ENCODE measurements at places on chromosomes 1 and 21.

DNA sequence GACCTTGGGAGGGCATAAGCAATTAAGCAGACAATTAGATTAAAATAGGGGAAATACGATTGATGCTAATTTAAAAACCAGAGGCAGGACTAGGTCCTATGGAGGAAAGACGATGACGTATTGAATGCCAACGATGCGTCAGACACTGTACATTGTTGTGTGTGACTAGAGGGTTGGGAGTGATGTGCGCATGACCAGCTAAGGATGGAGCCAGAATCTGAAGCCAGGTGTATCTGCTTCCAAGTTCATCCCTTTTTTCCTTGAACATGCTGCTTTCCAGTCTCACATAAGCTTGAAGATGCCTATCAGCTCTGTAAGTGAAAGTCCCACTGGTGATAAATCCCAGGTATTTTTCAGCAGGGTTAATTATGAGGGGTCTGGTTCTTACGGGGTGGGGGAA, 576.2 kb downstream of the MATN1 start:
- no peak for DNase-seq

DNA sequence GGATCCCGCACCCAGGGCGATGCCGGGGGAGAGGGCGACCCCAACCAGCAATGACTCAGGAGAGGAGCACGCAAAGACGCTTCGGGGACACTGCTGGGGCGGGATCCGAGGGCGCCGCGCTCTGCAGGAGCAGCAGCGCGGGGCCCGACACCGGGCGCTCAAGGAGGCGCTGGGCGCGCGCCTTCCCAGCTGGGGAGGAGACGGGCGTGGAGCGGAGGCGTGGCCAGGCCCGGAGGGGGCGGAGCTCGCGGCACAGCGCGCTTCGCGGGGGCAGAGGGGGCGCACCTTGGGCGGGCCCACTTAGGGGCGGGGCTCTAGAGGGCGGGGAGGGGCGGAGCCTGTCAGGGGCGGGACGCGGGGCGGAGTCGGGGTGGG, 369 bp downstream of the SUMO3 start:
- peak; percentile 58 for DNase-seq

DNA sequence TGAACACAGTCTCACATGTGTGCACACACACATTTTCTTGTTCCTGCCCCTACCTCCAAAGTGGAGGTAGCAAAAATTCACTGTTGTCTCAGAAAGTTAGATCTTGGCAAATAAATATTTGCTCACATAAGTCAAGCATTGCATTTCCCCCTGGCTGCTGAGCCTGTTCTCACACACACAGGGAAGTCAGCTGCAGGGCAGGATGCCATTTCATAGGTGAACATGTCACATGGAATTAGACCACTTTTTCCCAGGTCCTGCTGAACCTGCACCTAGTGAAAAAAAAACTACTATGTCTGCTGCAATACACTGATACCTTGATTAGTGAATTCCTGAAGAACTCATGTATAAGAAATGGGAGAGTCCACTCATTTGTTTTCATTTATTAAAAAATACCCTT, 5.3 kb upstream of the CD55 start:
- no peak for DNase-seq

DNA sequence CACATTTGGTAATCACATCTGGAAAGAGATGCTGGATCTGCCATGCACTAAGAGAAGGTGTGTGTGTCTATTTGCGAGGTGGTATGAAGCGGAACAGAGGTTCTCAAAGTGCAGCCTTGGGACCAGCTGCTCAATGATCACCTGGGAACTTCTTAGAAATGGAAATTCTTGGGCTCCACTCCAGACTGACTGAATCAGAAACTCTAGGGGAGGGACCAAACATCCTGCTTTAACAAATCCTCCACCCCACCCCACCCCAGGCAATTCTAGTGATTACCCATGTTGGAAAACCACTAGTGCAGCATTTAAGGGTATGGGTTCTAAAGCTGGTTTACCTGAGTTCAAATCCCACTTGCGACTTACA, 143.9 kb upstream of the JUN start:
- no peak for DNase-seq

GRCh38 chr21:34836103-34836932, 167.5 kb downstream of the CLIC6 start:
- peak; percentile 96 for DNase-seq

DNA sequence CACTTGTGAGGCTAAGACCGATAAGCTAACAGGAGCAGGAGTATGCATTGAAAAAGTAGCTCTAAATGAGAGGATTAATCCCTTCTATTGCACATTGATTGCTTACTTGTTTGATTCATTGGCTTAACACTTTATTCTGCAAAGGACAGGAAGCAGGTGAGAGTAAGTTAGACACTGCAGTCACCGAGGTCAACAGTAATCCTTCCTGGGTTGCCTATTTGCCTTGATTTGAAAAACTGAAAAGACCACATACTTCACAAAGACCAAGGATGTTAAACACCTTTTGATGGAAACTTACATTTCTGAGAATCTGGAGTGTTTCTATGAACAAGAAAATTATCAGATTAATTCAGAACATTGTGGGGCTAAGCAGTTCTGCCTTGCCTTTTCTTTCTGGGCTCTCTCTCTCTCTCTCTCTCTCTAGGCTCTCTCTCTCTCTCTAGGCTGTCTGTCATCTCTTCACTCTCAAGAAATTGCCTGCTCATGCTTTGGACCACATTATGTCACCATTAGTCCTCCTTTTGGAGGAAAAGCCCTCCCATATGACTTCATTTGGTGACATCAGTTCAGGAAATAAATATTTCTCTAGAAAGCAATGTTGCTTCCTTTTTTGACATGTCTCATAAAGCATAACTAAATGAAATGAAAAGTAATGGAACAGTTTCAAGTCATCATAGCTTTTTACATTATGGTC, 103.8 kb downstream of the TNFSF18 start:
- DNase-seq: no peak

GRCh38 chr1:41536361-41536802, 51.9 kb upstream of the EDN2 start:
- DNase-seq: no peak

DNA sequence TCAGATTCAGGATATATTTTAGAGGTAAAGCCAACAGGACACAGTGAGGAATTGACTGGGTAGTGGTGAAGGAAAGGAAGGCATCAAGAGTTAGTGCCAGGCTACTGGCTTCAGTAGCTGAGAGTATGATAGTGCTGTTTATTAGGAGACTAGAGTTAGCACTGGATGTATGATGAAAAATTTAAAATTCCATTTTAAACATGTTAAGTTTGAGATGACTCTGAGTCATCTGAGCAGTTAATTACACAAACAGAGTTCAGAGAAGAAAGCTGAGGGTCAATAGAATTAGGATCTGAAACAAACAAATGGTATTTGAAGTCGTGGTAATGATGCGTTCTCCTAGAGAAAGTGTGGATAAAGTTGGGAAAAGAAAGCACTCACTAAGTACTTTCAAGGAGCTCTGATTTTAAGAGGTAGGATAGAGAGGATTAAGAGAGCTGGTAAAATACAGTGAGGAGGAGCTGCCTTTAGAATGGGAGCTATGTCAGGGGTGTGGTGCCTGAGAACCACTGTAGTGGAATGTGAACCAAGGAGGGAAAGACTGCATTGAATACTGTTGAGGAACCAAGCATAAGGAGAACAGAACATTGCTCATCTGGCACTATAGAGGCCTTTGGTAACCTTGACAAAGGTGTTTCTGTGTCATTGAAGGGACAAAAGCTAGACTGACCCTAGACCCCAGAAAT, 21.7 kb upstream of the SHCBP1L start:
- no peak for DNase-seq

DNA sequence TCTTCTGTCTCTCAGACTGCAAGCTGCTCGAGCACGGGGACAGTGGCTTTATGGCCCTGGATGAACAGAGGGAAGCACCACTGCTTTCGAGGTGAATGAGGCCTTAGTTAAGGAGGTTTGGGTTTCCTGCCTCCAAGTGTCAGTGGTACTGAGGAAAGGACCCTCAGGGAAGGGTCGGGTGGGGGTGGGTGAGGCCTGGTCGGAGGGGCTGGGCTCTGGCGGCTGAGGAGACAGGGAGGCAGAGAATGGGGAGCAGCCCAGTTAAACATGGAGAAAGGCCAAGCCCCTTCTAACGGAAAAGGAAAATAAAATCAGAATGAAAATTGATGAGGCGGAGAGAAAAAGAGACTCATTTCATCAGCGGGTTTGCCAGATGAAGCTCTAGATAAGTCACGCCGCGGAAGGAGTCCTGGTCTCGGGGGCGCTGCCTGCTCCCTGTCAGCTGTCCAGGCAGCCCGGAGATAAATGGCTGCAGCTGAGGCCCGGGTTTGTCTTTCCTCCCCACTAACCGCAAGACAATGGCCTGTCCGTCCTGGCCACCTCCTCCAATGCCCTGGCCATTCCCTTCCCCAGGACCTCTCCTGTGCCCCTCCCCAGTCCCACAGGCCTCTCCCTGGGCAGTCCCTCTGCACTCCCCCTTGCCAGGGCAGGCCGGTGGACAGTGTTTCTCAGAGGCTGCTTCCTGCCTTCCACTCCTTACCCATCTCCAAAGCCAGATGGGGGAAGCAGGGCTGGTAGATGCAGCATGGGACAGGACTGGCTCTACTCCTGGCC, 55.2 kb downstream of the LRRN2 start:
- no peak for DNase-seq

DNA sequence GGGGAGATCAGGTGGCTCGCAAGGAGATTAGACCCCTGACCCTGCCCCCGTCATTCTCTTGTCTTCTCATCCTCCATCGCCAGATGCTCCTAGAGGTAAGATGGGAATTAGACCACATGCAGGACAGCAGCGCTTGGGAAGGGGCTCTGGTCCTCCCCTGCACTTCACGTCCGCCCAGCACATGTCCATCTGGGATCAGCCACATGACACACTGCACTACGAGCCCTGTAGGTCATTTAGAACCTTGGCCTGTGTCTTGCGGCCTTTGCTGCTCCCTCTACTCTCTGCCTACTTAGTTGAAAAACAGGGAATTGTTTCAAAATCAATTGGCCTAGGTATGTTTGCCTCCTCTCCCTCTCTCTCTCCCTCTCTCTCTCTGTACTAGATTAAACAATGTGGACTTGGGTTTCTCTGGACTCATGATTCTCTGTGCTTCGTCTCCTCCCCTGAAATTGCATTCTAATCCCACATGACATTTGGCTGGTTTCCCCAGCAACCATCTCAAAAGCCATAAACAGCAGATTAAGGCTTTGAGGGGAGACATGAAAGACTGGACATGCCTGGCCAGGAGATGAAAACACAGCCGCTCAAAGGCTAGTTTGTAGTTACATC, 3.8 kb upstream of the NCMAP start:
- DNase-seq: peak; percentile 11

DNA sequence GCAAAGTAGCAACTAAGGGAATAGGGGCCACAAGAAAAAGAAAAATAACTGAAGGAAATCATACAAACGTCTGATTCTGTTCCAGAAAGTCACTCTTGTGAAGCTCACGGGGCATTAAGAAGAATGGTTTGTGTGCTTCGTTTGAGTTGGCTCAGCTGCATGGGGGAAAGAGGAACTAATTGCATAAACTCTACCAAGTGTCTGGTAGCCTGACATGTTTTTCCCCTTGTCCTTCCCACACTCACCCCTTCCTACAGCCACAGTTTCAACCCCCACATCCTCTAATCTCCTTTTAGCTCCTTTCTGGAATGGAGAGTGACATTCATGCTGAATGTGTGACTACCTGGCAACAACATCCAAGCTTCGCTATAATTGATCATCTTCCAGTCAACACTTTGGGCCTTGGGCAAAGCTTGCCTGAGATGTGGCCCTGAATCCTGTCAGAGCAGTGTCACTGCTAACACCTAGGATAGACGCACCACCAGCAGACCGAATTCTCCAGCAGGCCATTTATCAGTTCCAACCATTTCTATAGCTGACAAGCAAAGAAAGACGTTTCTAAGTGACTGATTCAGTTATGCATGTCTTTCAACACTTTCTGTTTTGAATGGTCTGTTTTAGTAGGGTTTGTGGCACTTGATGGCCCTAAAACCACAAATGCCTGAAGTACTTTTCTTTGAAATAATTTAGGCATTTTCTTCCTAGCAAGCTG, 439.6 kb downstream of the TTLL7 start:
- no peak for DNase-seq

GRCh38 chr1:54806931-54807611, 5.9 kb upstream of the TTC22 start:
- DNase-seq: no peak
